ENCODE measurements at places on chromosomes 13 and 19.

- peaks cover 16% of the 10 kb centered on the region for H3K4me1 ChIP-seq
- H3K27ac ChIP-seq: no peak overlapping the region
- no peaks in the 10 kb centered on the region for H3K27me3 ChIP-seq
- no peak overlapping the region for H3K4me3 ChIP-seq
- no peak for DNase-seq
- H3K36me3 ChIP-seq: no peaks in the 10 kb centered on the region
Observed at GRCh38 chr19:5117421-5117820, 148.5 kb downstream of the KDM4B start.

- no peak overlapping the region for H3K27ac ChIP-seq
- no peaks in the 10 kb centered on the region for H3K27me3 ChIP-seq
- H3K36me3 ChIP-seq: no peaks in the 10 kb centered on the region
- peaks cover 18% of the 10 kb centered on the region for H3K4me1 ChIP-seq
- no peak for DNase-seq
Observed at GRCh38 chr13:75795274-75795673, 159.1 kb downstream of the LMO7 start.

DNA sequence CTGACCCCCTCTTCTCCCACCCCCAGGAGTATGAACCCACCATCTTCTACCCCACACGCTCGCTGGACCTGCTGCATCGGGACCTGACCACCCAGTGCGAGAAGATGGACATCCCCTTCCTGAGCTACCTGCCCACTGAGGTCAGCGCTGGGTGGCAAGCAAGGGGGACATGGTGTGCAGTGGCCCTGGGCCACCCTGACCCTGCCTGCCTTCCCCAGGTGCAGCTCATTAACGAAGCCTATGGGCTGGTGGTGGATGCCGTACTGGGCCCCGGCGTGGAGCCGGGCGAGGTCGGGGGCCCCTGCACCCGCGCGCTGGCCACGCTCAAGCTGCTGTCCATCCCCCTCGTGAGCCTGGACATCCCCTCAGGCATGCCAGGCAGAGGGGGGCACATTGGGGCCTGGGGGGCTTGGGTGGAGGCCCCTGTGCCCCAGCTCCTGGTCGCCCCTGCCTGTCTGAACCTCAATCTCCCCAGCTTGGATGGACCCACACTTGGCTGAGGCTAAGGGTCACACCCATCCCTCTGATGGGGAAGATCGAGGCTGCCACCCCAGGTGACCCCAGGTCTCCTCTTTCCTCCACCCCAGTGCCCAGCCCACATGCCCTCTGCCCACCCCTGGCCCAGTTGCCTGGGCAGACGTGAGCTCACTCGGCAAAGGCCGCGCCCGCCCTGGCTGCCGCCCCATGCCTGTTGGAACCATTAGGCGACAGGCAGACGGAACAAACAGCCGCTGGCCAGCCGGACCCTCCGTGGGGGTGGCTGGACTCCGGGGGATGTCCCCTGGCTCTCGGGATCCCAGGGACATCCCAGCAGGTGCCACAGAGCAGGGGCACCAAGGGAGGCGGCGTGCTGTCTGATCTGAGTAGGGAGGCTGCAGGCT lies 2.5 kb upstream of the CILP2 start:
- peaks cover 22% of the 10 kb centered on the region for H3K4me1 ChIP-seq
- H3K4me3 ChIP-seq: no peak overlapping the region
- no peaks in the 10 kb centered on the region for H3K27me3 ChIP-seq

- H3K4me3 ChIP-seq: no peak overlapping the region
- no peak for DNase-seq
- no peaks in the 10 kb centered on the region for H3K4me1 ChIP-seq
- no peaks in the 10 kb centered on the region for H3K27me3 ChIP-seq
- H3K27ac ChIP-seq: no peak overlapping the region
- no peaks in the 10 kb centered on the region for H3K36me3 ChIP-seq
Observed at GRCh38 chr13:98664047-98664446, 87.1 kb upstream of the STK24 start.

GRCh38 chr19:51726049-51726448 lies 2.3 kb upstream of the HAS1 start:
- peak; percentile 73 for DNase-seq
- H3K4me1 ChIP-seq: no peaks in the 10 kb centered on the region
- H3K27ac ChIP-seq: peak overlapping the region; percentile 31
- H3K27me3 ChIP-seq: peaks cover 19% of the 10 kb centered on the region
- H3K36me3 ChIP-seq: no peaks in the 10 kb centered on the region

- H3K4me3 ChIP-seq: no peak overlapping the region
- H3K27ac ChIP-seq: no peak overlapping the region
- no peaks in the 10 kb centered on the region for H3K36me3 ChIP-seq
- H3K27me3 ChIP-seq: no peaks in the 10 kb centered on the region
Observed at GRCh38 chr13:51782026-51782710, 21.8 kb downstream of the DHRS12 start.

Data from hepatocyte (in vitro differentiated cells).